ENCODE measurements at places on chromosomes 4 and X.
A peak's percentile ranks its signal among the peaks of the same experiment; 100 is the strongest.

GRCh38 chr4:4848540-4848939 lies 10.9 kb upstream of the MSX1 start:
- H3K4me3 ChIP-seq = no peak overlapping the region
- H3K4me1 ChIP-seq = no peaks in the 10 kb centered on the region
- H3K36me3 ChIP-seq = no peaks in the 10 kb centered on the region

- H3K4me1 ChIP-seq = no peaks in the 10 kb centered on the region
- no peaks in the 10 kb centered on the region for H3K27me3 ChIP-seq
- H3K27ac ChIP-seq = no peak overlapping the region
- no peaks in the 10 kb centered on the region for H3K36me3 ChIP-seq
- no peak for DNase-seq
These were observed 82.9 kb upstream of the MID1IP1 start for GRCh38 chrX:38718311-38718710.

GRCh38 chr4:145177906-145178538 lies 2.4 kb downstream of the OTUD4 start:
- H3K4me1 ChIP-seq = peaks cover 25% of the 10 kb centered on the region
- H3K36me3 ChIP-seq = peaks cover 17% of the 10 kb centered on the region
- no peaks in the 10 kb centered on the region for H3K27me3 ChIP-seq
- H3K27ac ChIP-seq = peak overlapping the region; percentile 75
- DNase-seq = peak; percentile 15

DNA sequence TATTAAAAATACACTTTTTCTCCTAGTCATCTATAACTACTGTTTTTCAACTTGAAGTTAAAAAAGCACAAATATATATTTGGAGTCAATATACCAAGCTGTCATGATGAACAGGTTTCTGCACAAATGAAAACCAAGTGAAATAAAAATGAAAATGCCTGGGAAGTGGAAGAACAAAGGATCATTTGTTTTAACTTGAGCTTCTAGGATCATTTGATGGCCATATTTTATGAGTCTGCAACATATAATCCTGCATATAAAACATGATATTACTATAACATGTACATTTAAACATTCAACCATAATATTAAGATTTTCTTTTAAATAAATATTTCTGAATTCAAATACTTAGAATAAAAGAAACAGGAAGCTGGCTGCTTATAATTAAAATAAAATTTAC lies 8.5 kb upstream of the ARHGEF38 start:
- H3K27ac ChIP-seq = no peak overlapping the region
- no peaks in the 10 kb centered on the region for H3K4me1 ChIP-seq
- H3K27me3 ChIP-seq = no peaks in the 10 kb centered on the region
- DNase-seq = no peak
- H3K4me3 ChIP-seq = no peak overlapping the region

DNA sequence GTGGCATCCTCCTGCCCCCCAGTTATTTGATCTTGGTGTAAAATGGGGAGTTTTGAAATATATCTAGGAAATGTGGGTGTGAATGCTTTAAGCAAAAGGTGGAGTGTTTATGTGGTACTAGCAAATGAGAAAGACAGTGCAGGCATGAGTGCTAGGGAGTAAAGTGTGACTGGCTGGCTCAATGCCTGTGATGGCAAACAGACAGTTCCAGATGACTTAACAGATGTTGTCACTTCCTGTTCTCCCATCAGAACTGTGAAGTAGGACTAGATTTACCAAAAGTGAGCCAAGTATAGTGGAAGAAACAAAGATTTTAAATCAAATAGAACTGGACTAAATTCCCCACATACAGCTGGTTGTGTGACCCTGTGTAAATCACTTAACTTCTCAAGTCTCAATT lies 8.4 kb upstream of the AMOT start:
- no peaks in the 10 kb centered on the region for H3K4me1 ChIP-seq
- DNase-seq = no peak
- no peak overlapping the region for H3K4me3 ChIP-seq
- no peaks in the 10 kb centered on the region for H3K36me3 ChIP-seq
- H3K27me3 ChIP-seq = no peaks in the 10 kb centered on the region

DNA sequence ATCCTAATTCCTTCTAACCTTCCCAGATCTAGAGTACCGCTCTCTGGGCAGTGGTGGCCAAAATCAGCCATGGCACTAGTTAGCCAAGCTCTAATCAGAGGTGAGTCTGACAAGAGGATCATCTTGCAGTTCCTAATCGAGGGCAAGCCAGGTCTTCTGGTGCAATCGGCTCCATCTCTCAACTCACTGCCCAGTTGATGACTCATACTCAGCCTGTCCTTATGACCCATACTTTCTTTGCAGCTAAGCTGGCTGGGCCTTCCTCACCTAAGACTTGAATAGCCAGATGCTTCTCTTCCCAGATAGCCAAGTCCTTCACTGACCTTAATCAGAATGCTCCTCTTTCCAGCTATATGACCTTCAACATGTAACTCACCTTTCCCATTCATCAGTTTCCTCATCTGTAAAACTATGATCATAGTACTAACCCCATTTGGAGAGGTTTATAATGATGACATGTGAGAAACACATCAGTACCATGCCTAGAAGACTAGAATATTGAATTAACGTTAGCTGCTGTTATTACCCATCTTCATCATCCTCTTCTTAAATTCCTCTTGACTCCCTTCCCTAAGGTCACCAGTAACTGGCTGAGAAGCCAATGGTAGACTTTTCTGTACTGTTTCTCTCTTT lies 57.1 kb downstream of the RELL1 start:
- no peak for DNase-seq
- H3K36me3 ChIP-seq = no peaks in the 10 kb centered on the region
- H3K4me1 ChIP-seq = no peaks in the 10 kb centered on the region
- no peak overlapping the region for H3K27ac ChIP-seq

DNA sequence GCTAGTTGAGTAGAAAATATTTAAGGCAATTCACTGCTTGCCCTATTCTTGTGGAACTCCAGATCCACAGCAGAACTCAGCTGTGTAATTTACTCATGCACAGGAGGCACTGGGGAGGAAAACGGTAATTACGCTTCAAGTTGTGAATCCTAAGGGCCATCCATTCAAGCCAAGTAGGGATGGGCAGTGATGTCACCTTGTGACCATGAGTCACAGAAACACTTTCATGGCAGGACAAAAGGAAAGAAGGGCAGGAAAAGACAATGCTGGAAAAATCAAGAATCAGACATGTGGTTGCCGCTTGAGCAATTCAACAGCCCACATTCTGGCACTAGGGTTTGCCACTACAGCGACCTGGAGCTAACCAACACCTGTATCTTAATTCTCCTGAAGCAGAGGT lies 1.4 kb downstream of the PAQR3 start:
- H3K36me3 ChIP-seq = no peaks in the 10 kb centered on the region
- no peaks in the 10 kb centered on the region for H3K27me3 ChIP-seq
- H3K27ac ChIP-seq = no peak overlapping the region
- DNase-seq = no peak
- no peak overlapping the region for H3K4me3 ChIP-seq
- no peaks in the 10 kb centered on the region for H3K4me1 ChIP-seq

GRCh38 chr4:41205130-41205529 lies 9.2 kb downstream of the APBB2 start:
- H3K27ac ChIP-seq = no peak overlapping the region
- H3K27me3 ChIP-seq = no peaks in the 10 kb centered on the region
- no peak overlapping the region for H3K4me3 ChIP-seq

- H3K27ac ChIP-seq = no peak overlapping the region
- no peaks in the 10 kb centered on the region for H3K36me3 ChIP-seq
- no peaks in the 10 kb centered on the region for H3K4me1 ChIP-seq
- H3K4me3 ChIP-seq = no peak overlapping the region
- DNase-seq = no peak
These were observed 7.1 kb downstream of the RASL11B start for GRCh38 chr4:52869196-52869595.

GRCh38 chr4:178255172-178255571 lies 812.9 kb upstream of the AGA start:
- no peak overlapping the region for H3K27ac ChIP-seq
- no peak for DNase-seq
- no peak overlapping the region for H3K4me3 ChIP-seq
- H3K4me1 ChIP-seq = no peaks in the 10 kb centered on the region
- no peaks in the 10 kb centered on the region for H3K27me3 ChIP-seq

DNA sequence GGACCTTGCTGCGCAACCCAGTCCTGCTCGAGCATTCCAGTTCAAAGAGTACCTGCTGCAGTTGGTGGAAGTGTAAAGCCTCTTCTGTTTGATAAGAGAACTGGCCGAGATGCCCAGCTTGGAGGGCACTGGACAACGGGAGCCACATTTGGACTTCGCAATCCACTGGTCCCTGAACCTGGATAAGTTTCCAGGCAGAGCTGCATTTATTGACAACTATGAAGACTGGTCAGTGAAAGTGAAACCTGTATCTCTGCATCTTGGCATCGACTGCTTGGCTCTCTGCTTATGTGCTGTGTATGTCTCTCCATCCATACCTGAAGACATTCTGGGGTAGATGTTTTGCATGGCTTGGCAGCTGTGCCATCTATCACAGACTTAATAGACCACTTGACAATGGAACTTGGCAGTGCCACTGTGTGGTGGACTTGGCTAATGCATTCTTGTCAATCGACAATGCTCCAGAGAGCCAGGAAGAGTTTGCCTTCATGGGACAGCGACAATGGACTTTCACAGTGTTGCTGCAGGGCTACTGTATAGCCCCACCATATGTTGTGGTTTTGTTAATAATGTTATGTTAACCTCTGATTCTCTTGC lies 43.5 kb upstream of the ZBTB33 start:
- no peaks in the 10 kb centered on the region for H3K4me1 ChIP-seq
- no peak overlapping the region for H3K4me3 ChIP-seq
- no peak overlapping the region for H3K27ac ChIP-seq
- H3K27me3 ChIP-seq = peaks cover 13% of the 10 kb centered on the region
- no peaks in the 10 kb centered on the region for H3K36me3 ChIP-seq

DNA sequence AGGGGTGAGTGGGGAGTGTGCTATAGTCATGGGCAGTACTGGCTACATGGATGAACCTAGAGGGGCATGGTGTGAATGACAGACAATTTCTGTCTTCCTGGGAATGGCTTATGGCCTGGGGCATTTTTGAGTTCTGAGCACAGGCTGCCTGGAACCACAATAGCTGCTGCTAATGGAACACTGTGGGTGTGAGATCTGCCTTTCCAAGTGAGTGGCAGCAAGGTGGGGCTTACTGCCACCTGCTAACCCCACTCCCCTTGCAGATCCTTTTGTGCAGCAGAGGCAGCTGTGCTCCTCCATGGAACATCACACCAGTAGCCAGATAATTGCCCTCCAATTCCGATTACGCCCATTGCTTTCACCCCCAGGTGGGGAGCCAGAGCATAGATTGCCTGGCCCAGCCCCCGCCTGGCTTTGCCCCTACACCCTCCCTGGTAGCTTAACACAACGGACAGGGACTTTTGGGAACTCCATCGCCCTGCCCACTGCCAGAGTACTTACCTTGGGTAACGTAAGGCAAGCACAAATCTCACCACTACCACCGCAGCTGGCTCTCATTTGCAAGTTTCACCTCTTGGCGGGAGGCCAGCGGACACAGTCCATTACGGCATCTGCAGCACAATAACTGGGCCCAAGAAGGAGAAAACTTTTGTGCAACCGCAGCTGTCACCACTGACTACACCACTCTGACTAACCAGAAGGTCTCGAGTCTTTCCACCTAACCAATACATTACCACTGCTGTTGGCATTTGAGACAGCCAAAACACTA lies 421.2 kb upstream of the NWD2 start:
- H3K27me3 ChIP-seq = no peaks in the 10 kb centered on the region
- no peaks in the 10 kb centered on the region for H3K4me1 ChIP-seq
- no peak for DNase-seq
- H3K27ac ChIP-seq = no peak overlapping the region

GRCh38 chr4:87005369-87005689 lies 70.5 kb downstream of the AFF1 start:
- H3K27ac ChIP-seq = peak overlapping the region; percentile 96
- no peak for DNase-seq
- H3K36me3 ChIP-seq = no peaks in the 10 kb centered on the region
- H3K27me3 ChIP-seq = no peaks in the 10 kb centered on the region

GRCh38 chrX:17038277-17038676 lies 91.8 kb downstream of the REPS2 start:
- H3K36me3 ChIP-seq = no peaks in the 10 kb centered on the region
- DNase-seq = no peak
- no peaks in the 10 kb centered on the region for H3K4me1 ChIP-seq
- H3K27ac ChIP-seq = no peak overlapping the region

DNA sequence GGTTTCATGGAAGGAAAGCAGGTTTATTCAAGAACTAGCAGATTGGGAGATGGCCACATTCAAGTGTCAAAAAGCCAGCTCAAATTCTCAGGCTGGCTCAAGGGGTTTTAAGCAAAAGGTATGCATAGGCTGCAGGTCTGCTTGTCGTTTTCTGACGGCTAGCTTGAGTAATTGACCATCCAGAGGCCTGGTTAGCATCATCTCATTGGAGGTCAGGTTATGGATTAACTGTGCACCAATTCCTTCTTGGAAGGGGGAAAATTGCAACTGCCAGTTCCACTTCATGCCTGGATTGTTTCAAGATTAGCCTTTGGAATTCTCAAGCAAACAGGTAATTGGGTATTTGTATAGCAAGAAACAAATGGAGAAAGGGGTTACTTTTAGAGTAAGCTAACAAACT lies 62.1 kb downstream of the FUNDC1 start:
- H3K27ac ChIP-seq = no peak overlapping the region
- H3K4me1 ChIP-seq = no peaks in the 10 kb centered on the region
- H3K27me3 ChIP-seq = no peaks in the 10 kb centered on the region

- no peaks in the 10 kb centered on the region for H3K27me3 ChIP-seq
- H3K36me3 ChIP-seq = peaks cover 37% of the 10 kb centered on the region
- no peaks in the 10 kb centered on the region for H3K4me1 ChIP-seq
- no peak overlapping the region for H3K27ac ChIP-seq
- H3K4me3 ChIP-seq = no peak overlapping the region
- no peak for DNase-seq
These were observed 39.5 kb downstream of the HADH start for GRCh38 chr4:108029016-108029720.

Data from A673 (cell line).